ENCODE measurements at places on chromosomes 1 and 21. TPM values are rescaled to one million over a fixed set of nuclear protein-coding genes. Genes with fewer than 3 reads are reported as not detected.

The RGL1 gene
- total RNA-seq, result 1.5 TPM

The DNAJB4 gene
- total RNA-seq, result 22.4 TPM

The CD1E gene
- 0.52 TPM for total RNA-seq

The KAZN gene
- total RNA-seq, result 0.31 TPM

The ABCA4 gene
- total RNA-seq, result not detected

The AMY1C gene
- total RNA-seq, result not detected

The LCE3E gene
- total RNA-seq, result not detected

The MTARC2 gene
- 1.0 TPM for total RNA-seq

The CHI3L1 gene
- total RNA-seq, result 0.94 TPM

The CELA2B gene
- total RNA-seq, result not detected

The MYOG gene
- not detected for total RNA-seq

The TMEM52 gene
- 0.31 TPM for total RNA-seq

The CYP4A11 gene
- not detected for total RNA-seq

The KLHDC9 gene
- not detected for total RNA-seq

The PDZK1 gene
- 0.10 TPM for total RNA-seq

The NPR1 gene
- not detected for total RNA-seq

The YOD1 gene
- total RNA-seq, result 44.5 TPM

The COL6A1 gene
- 1.4 TPM for total RNA-seq

The CATSPERE gene
- 0.94 TPM for total RNA-seq

The TARBP1 gene
- total RNA-seq, result 21.0 TPM

The MAP3K21 gene
- 2.4 TPM for total RNA-seq

The CLCN6 gene
- 7.8 TPM for total RNA-seq

The SLC44A3 gene
- 0.10 TPM for total RNA-seq

The S100A2 gene
- total RNA-seq, result 0.21 TPM

The SERPINC1 gene
- total RNA-seq, result 0.10 TPM

The LEFTY2 gene
- total RNA-seq, result not detected
